ENCODE measurements at places on chromosomes 6 and 20.

DNA sequence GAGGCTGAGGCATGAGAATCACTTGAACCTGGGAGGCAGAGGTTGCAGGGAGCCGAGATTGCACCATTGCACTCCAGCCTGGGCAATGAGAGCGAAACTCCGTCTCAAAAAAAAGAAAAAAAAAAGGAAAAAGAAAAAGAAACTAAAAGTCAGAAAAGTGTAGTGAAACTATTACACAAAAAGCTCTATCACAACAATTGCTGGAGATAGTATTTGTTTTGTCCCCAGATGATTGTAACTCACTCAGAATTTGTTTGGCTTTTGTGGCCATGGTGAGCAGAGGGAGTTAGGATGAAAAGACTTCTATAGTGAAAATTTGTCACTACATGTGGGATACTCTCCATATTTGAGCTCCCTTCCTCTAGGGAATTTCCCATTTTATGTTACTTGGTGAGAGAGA, 5.2 kb upstream of the GOPC start:
- DNase-seq, result no peak

DNA sequence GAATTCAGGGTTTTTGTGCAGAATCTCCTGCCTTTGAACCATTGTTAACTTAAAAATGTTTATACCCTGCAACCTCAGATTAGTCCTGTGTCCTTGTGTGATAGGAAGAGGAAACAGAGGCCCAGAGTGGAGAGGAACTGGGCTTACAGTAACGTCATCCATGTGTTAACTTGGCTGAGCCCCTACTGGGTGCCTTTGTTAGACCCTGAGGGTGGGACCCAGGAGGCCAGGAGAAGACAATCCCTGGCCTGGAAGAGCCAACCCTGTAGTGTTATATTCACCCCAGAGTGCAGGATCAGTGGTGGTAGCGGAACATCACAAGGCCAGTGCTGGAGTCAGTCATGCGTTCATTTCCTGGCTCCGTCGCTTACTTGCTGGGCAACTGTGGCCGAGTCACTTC, 10.6 kb downstream of the MYLK2 start:
- peak; percentile 11 for DNase-seq

GRCh38 chr6:106281088-106281487, 44.5 kb downstream of the ATG5 start:
- no peak for DNase-seq

DNA sequence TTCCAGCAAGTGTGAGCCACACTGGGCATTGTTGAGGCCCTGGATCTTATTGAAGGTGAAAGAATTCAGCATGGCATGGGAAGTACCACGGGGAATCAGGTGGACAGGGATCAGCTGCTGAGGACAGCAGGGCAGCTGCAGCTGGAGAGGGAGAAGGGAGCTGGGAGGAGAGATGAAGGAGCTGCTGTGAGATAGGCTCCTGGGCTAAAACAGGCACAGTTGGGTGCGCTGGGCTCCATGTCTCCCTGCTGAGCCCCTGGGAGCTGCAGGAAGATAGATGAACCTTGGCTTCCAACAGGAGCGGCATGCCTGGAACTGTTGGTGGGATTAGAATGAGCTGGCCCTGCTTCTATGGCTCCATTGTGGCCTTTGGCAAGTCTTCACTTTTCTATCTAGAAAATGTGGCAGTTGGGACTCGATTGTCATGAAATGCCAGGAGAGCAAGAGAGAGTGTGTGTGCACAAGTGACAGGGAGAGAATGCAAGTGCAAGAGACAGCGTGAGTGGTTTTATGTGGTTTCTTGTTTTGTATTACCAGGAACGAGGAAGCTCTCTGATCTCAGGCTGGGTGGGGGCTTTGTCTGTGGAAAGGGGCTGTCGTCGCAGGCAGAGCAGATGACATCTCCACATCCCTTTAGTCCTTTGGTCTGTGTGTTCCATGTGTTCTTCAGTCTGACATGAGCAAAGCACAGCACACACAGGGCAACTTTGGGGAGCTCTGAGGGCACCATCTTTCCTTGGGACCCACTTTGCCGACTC, 20.4 kb downstream of the SNPH start:
- DNase-seq, result no peak

DNA sequence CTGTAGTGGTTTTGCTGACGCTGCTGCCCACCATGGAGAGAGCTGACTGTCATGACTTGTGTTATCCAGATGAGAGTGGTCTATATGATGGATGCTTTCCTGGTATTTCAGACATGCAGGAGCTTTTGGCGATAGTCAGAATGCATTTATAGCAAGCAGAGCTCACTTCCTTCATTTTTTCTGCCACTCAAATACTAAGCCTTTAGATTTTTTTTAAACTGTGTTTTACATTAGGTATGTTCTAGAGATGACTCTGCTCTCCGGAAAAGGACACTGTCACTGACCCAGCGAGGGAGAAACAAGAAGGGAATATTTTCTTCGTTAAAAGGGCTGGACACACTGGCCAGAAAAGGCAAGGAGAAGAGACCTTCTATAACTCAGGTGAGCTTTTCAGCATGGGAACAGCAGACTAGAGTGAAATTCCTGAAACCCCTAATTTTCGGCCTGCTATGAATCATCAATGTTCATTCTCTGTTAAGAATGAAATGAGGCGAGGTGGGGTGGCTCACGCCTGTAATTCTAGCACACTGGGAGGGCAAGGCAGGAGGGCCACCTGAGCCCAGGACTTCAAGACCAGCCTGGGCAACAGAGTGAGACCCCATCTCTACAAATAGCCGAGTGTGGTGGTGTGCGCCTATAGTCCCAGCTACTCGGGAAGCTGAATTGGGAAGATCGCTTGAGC, 98.6 kb upstream of the CLDN20 start:
- DNase-seq, result no peak

GRCh38 chr6:14915888-14916832, 329.7 kb upstream of the JARID2 start:
- no peak for DNase-seq

DNA sequence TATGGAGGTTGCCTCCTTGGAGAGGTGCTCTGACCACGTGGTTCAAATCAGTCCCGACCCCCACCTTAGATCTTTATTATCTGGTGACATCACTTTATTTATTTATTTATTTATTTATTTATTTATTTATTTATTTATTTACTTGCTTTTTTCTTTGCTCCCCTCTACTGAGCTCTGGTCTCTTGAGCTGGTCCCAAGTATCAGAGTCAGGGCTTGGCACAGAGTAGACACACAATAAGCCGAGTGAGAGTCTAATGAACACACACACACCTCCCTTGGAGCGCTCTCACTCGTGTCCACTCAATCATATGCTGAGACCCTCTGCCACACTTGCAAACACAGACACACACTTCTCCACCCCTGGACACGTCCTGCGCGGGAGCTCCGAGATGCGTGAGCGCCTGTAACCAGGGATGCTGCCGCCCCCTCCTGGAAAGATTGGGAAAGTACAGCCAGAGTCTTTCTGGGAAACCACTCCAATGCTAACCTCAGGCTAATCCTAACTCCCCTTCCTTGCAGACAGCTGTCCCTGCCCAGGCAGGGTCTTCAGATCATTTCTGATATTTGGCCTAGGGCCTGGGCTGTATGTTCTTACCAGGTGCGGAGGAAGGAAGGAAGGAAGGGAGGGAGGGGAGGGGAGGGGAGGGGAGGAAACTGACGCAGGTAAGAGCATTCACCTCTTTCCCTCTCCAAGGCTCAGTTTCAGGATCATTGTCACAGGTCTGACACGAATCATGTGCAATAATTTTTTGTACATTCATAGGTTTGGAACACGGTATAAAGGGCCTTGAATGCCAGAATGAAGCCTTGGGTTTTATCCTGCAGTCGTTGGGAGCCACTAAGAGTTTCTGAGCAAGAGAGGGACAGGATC, 70.9 kb downstream of the STK35 start:
- peak; percentile 54 for DNase-seq

DNA sequence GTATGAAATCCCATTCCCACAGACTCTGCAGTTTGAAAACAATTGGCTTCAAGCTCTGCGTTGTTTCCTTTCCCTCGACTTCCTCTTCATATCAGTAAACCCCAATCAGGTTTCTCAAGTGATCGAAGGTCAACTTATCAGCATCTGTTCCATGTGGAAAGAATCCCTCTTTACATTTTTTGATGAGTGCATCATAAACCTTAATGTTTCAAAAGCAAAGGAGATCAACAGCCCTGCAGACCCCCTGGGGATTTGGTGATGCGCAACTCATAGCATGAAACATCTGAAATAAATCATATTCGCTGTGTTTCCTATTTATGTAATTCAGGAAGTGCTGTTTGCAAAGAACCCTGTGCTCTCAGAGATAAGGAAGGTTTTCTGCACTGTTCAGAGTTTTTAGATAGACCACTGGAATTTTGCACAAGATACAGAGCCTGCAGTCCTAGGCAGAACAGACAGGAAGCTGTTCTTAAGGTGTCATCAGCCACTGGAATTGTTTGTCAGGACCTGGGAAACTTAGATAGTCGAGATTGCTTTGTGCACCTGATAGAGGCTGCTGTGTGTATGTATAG, 216.0 kb downstream of the HIVEP2 start:
- DNase-seq, result peak; percentile 95

DNA sequence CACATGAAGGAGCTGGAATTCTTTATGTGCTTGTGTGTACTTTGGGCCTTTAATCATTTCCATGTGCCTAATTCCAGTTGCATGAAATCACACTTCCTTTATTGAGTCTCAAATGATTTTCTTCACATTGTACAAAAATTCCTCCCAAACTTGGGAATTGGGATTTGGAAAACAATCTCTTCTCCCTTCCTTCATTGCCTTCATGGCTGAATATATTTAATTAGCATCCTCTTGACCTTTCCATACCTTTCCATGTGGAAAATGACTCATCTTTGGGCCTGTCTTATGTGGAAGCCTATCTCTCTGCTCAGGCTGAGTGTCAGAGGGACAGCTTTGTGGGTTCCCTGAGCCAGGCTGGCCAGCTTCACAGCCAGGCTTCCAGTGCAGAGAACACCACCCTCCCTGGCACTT, 33.0 kb upstream of the CDH4 start:
- DNase-seq, result no peak

- no peak for DNase-seq
Observed at GRCh38 chr6:79608334-79609224, 22.6 kb upstream of the SH3BGRL2 start.

Data from endothelial cell of umbilical vein (primary cell).